ENCODE measurements at places on chromosomes 7 and 10.

- H3K27ac ChIP-seq: no peak overlapping the region
- DNase-seq: no peak
- H3K36me3 ChIP-seq: peaks cover 37% of the 10 kb centered on the region
- no peaks in the 10 kb centered on the region for H3K27me3 ChIP-seq
Measured at GRCh38 chr10:70843776-70844489, 28.2 kb downstream of the SGPL1 start.

- no peak overlapping the region for H3K4me3 ChIP-seq
- peaks cover 10% of the 10 kb centered on the region for H3K27me3 ChIP-seq
- no peak for DNase-seq
- no peaks in the 10 kb centered on the region for H3K4me1 ChIP-seq
- H3K36me3 ChIP-seq: no peaks in the 10 kb centered on the region
- H3K27ac ChIP-seq: no peak overlapping the region
Measured at GRCh38 chr10:51001587-51001986, 72.7 kb upstream of the PRKG1 start.

DNA sequence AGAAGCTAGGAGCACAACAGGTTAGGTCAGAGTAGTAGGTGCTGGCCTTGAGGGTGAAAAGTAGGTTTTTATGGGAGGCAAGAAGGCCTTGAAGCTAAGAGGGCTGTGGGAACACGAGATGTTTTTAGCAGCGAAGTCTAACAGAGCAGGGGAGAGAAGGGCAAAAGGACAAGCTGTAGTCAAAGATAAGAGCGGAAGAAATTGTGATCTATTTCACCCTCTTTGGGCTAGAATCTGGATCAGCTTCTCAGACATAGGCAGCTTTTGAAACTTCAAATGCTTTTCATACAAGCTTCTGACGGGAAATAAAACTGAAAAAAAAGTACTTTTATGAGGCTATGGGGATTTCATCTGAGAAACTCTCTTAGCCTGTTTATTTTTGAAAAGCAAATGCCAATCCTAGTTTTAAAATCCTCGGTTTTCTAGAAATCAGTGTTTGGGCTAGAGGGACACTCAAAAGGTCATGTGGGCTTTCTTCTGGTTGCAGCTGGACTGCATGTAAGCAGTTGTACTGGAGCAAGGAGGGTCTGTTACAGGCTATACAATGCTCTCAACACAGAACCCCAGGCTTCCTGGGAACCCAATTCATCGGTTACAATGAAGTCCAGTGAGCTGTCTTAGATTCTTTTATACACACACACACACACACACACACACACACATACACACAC lies 83.6 kb downstream of the RNF216 start:
- H3K4me1 ChIP-seq: peaks cover 98% of the 10 kb centered on the region
- no peaks in the 10 kb centered on the region for H3K27me3 ChIP-seq
- DNase-seq: no peak

- DNase-seq: no peak
- H3K27ac ChIP-seq: no peak overlapping the region
- H3K4me3 ChIP-seq: no peak overlapping the region
- peaks cover 7% of the 10 kb centered on the region for H3K4me1 ChIP-seq
Measured at GRCh38 chr10:7662522-7662921, 4.2 kb downstream of the ITIH5 start.

- H3K27me3 ChIP-seq: peaks cover 2% of the 10 kb centered on the region
- H3K4me3 ChIP-seq: peak overlapping the region; percentile 71
- DNase-seq: peak; percentile 60
- peaks cover 20% of the 10 kb centered on the region for H3K4me1 ChIP-seq
- H3K27ac ChIP-seq: peak overlapping the region; percentile 86
- no peaks in the 10 kb centered on the region for H3K36me3 ChIP-seq
Measured at GRCh38 chr10:127612-128432, 7.4 kb upstream of the ZMYND11 start.

DNA sequence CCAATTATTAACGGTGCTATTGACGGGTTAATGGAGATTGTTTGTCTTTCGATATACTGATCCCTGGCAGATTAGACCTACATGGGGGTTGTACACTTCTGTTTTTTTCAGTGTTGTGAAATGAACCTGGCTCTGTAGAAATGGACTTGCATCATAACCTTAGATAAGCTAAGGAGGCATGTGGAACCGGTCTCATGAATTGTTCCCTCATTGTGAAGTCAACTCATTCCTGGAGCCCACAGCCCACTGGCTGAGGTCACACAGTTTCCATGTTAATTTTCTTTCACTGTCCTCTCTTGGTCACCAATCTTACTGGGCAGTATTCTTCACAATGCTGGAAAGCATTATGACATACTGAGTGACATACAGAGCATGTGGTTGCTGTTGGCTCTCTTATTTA lies 202.8 kb downstream of the BMPER start:
- peaks cover 2% of the 10 kb centered on the region for H3K27me3 ChIP-seq
- H3K4me1 ChIP-seq: no peaks in the 10 kb centered on the region
- no peaks in the 10 kb centered on the region for H3K36me3 ChIP-seq
- no peak overlapping the region for H3K27ac ChIP-seq
- no peak for DNase-seq

DNA sequence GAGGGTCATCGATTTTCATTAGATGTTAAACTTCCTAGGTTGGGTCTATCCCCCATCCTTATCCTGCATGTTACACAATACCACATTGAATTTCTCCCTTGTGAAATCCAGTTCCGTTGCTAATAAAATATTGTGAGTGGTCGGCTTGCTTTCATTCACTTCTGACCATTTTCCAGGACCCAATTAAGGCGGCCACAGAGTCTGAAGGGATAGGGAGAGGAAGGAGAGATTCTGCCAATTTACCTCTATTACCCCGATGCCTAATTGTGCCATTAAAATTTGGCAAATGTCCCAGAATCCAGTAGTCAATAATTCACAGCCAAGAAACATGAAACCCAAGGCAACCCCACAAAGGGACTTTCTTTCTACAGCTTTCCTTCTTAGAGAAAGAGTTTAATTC lies 129.9 kb downstream of the IPMK start:
- H3K36me3 ChIP-seq: no peaks in the 10 kb centered on the region
- no peaks in the 10 kb centered on the region for H3K4me1 ChIP-seq
- no peak overlapping the region for H3K27ac ChIP-seq
- peaks cover 13% of the 10 kb centered on the region for H3K27me3 ChIP-seq
- no peak overlapping the region for H3K4me3 ChIP-seq
- DNase-seq: no peak

DNA sequence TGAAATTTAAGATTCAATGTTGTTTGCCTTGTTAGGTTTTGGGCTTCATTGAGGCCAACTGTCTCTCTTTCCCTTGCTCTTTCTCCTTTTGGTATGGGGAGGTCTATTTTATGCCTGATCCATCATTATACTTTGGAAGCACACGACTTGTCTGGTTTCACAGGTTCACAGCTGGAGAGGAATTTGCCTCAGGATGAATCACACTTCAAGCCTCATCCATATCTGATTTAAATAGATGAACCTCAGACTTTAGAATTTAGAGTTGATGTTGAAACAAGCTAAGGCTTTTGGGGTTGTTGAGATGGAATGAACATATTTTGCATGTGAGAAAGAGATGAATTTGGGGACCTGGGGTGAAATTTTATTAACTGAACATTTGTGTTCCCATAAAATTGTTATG lies 150.5 kb upstream of the IGFBP3 start:
- H3K4me3 ChIP-seq: no peak overlapping the region
- H3K27me3 ChIP-seq: no peaks in the 10 kb centered on the region
- DNase-seq: no peak
- no peak overlapping the region for H3K27ac ChIP-seq

DNA sequence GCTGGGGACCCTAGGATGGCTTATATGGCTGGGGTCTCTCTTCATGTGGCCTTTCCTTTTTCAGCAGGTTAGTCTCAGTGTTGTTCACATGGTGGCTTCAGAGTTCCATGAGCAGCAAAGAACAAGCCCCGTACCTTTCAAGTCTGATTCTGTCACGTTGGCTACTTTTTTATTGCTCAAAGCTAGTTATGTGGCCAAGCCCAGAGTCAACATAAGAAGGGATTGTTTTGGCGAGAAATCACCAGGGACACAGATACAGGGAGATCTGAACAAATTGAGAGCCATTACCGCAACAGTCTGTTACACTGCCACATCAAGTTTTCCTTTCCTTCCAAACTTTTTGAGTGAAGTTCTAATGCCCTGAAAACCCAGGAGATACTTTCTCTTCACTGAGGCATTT lies 770.5 kb downstream of the LRMDA start:
- no peak overlapping the region for H3K27ac ChIP-seq
- no peaks in the 10 kb centered on the region for H3K4me1 ChIP-seq
- no peaks in the 10 kb centered on the region for H3K36me3 ChIP-seq
- H3K27me3 ChIP-seq: no peaks in the 10 kb centered on the region
- no peak for DNase-seq

- no peaks in the 10 kb centered on the region for H3K4me1 ChIP-seq
- H3K36me3 ChIP-seq: no peaks in the 10 kb centered on the region
- no peaks in the 10 kb centered on the region for H3K27me3 ChIP-seq
- no peak overlapping the region for H3K27ac ChIP-seq
Measured at GRCh38 chr10:91051829-91052228, 130.9 kb upstream of the ANKRD1 start.

DNA sequence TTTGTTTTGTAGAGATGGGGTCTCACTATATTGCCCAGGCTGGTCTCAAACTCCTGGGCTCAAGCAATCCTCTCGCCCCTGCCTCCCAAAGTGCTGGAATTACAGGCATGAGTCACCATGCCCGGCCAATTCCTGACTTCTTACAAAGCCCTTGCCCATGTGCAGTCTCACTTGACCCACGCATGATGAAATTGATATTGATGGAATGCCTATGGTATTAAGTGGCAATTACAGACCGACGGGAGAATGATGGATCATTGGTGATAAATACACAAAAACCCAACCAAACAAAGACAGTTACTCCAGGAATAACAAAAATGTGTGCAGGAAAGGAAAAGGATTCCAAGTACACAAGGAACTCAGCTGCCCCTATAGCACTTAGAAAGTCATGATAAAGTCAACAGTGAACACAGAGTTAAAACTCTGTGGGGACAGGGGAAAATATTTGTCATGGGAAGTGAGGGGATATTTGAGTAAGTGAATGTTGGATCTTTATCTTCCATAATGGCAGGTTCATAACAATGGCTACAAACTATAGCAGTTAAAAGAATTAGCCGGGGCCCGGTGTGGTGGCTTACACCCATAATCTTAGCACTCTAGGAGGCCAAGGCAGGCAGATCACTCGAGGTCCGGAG lies 21.6 kb downstream of the HIP1 start:
- H3K36me3 ChIP-seq: no peaks in the 10 kb centered on the region
- no peak overlapping the region for H3K27ac ChIP-seq
- no peak for DNase-seq
- H3K4me1 ChIP-seq: peaks cover 5% of the 10 kb centered on the region
- H3K27me3 ChIP-seq: no peaks in the 10 kb centered on the region
- no peak overlapping the region for H3K4me3 ChIP-seq

- no peaks in the 10 kb centered on the region for H3K36me3 ChIP-seq
- H3K4me3 ChIP-seq: no peak overlapping the region
- no peak for DNase-seq
- H3K27me3 ChIP-seq: no peaks in the 10 kb centered on the region
- no peak overlapping the region for H3K27ac ChIP-seq
Measured at GRCh38 chr7:101868191-101868950, 50.9 kb downstream of the CUX1 start.

DNA sequence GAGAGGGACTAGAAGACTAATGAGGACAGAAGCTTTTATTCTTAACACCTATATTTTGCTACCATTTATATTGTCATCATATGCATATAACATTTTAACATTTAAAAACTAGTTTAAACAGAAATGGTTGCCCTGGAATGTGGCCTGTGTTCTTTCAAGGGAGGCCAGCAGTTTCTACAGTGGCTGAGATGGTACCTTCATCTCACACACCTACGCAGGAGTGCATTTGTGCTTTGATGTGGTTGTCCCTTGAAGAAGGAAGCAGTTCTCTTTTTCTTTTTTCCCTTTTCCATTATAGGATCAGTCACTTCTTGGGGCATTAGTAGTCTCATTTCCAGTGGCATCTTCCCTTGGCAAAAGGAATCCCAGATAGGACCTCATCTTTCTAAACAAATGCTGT lies 38.9 kb downstream of the KIAA1217 start:
- peaks cover 2% of the 10 kb centered on the region for H3K27me3 ChIP-seq
- H3K27ac ChIP-seq: no peak overlapping the region
- no peak overlapping the region for H3K4me3 ChIP-seq
- H3K4me1 ChIP-seq: no peaks in the 10 kb centered on the region
- no peaks in the 10 kb centered on the region for H3K36me3 ChIP-seq

DNA sequence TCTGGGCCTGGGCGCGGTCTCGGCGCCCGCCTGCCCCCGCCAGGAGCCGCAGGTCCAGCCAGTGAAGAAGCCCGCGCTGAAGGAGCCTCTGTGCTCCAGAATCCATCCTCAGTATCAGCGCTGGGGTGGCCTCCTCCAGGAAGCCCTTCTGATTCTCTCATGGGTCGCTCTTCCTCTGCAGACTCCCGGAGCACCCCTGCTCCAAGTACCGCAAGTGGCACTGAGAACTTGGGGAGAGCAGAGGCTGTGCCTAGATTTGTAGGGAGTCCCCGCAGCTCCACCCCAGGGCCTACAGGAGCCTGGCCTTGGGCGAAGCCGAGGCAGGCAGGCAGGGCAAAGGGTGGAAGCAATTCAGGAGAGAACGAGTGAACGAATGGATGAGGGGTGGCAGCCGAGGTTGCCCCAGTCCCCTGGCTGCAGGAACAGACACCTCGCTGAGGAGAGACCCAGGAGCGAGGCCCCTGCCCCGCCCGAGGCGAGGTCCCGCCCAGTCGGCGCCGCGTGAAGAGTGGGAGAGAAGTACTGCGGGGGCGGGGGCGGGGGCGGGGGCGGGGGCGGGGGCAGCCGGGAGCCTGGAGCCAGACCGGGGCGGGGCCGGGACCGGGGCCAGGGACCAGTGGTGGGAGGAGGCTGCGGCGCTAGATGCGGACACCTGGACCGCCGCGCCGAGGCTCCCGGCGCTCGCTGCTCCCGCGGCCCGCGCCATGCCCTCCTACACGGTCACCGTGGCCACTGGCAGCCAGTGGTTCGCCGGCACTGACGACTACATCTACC lies at the start of gene ALOX5:
Gene ALOX5, plus strand, starts transcription at position 641 of the 774 bp plus-strand sequence. Its CDS starts 64 bp downstream, at position 705.
- DNase-seq: peak; percentile 9
- H3K4me3 ChIP-seq: peak within 1 kb of the TSS; percentile 75
- H3K27ac ChIP-seq: no peak within 1 kb of the TSS
- no peaks in the 10 kb centered on the region for H3K36me3 ChIP-seq

DNA sequence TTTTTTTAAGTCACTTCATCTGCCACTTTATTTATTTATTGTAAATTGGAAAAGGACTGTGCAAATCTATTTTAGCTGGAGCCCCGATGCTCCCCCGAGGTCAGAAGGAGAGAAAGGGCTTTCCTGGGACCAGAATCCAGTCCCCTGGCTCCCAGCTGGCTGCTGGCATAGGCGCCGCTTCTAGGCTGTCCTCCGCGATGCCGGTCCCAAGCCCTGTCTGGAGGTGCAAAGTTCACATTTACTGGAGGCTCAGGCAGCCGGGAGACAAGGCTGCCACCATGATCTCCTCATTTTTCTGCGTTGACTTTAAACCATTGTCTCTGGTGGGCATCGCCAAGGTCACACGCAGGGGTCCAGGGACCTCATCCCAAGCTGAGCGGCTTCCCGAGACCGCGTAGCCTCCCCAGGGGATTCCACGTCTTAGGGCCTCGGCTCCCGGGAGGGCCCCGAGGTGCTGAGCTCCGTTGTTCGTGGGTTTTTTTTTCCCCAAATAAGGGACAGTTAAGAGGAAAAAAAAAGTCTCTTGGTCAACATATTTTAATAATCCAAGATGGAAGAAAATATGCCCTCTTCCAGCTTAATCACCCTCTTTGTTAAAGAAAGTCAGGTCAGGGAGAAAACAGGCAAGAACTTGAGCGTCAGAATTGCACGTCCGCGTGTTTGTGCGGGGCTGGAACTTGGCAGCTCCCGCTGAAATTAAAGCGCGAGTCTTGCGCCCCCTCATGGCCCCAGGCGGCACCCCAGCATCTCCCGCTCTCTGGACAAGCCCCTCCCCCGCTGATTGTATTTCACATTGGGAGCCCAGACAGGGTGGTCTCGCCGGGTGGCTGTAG lies 11.9 kb downstream of the RGR start:
- no peaks in the 10 kb centered on the region for H3K36me3 ChIP-seq
- peaks cover 4% of the 10 kb centered on the region for H3K4me1 ChIP-seq
- H3K4me3 ChIP-seq: no peak overlapping the region
- H3K27ac ChIP-seq: no peak overlapping the region
- DNase-seq: peak; percentile 76
